ENCODE measurements at places on chromosomes 4 and X.

DNA sequence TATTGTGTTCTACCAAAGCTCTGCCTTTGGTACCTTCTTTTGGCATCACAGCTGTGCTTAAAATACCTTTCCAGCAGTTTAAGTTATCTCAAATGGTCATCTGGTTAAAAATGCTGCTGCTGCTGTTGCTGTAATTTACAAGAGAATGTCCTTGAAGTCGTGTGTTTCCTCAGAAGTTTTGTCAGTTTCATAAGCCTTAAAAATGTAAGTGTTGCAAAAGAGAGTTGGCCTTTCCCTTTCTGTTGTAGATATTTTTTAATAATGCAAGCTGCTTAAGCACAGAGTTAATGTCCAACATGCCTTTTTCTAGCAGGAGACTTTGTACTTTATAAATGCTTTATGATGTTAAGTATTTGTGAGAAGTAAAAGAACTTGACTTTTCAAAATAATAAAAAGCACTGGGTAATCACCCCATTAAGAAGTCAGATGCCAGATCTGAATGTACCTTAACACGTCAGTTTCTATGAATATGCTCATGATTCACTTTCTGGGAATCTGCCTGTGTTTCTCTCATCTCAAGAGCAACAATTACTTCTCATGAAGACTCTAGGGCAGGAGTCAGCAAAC, 35.3 kb upstream of the TENM3 start:
- DNase-seq: no peak

DNA sequence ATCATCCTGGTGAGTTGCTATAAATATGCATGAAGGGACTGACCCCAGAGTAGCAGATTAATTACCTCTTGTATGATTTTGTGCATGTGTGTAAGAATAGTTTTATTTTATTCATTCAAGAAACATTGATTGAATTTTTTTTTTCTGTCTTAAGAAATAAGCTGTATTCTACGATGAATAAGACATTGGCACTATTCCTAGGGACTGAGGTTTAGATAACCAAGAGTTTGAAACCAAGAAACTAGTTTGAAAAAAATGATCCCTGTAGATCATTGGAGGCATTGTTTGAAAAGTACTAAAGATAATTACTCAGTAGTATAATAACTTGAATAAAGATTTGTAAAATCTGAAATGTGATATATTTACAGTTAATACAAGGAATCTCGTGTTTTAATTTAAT, 1086.9 kb downstream of the PCDH7 start:
- DNase-seq: no peak

- no peak for DNase-seq
Measured at GRCh38 chr4:7236847-7237246, 44.5 kb downstream of the SORCS2 start.

DNA sequence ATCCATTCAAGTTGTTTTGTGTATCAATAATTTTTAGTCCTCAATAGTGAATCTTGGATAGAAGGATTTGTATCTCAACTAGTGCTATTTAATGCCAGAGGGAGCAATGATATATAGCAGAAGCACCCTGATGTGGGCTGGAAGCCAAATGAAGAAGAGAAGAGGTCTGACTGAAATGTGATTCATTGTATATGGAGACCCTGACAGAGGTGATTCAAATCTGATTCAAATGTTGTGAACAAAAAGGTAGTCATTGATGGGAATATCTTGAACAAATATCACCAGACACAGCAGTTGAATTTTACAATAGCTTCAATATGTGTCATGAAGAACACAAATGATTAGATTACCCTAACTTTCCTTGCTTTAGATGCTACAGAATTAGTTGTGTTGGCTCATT, 27.5 kb upstream of the SULT1B1 start:
- no peak for DNase-seq

DNA sequence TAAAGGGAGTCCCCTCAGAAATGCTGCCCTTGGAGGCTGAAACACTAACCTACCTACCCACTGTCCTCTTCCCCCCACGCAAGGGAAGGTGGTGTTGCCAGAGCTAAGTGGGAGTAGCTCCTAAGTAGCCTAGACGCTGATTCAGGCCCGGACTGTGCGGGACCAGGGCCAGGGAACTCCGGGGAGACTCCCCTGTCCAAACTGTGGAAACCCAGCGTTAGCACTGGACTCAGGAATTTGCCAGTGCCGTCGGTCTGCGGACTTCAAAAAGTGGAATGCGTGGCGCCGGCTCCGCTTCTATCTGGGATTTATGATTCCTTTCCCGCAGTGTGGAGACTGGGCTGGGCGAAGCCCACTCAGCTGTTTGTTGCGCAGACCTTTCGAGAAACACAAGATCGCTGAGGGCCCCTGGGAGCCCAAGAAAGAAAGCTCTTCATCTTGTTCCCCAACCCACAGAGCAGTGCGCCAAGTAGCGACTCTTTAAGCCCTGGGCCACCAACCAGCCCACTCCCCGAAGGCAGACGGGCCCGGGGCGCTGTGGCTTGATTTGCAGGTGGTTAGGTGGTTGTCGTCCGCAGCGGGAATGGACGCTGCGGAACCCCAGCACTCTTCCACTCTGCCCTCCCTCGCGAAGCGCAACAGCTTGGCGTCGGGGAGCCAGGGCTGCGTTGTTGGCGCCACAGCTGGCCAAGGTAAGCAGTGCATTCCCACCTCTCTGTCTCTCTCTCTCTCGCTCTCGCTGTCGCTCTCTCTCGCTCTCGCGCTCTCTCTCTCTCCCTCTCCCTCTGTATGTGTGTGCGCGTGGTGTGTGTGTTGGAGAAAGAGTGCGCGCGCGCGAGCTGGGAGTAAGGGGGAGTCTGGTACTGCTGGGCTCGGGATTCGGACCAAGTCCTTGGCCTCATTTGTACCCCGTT, 2.0 kb downstream of the TMEM255A start:
- DNase-seq: peak; percentile 70

- DNase-seq: peak; percentile 71
Measured at GRCh38 chr4:77052352-77052751, 23.4 kb downstream of the CCNI start.

DNA sequence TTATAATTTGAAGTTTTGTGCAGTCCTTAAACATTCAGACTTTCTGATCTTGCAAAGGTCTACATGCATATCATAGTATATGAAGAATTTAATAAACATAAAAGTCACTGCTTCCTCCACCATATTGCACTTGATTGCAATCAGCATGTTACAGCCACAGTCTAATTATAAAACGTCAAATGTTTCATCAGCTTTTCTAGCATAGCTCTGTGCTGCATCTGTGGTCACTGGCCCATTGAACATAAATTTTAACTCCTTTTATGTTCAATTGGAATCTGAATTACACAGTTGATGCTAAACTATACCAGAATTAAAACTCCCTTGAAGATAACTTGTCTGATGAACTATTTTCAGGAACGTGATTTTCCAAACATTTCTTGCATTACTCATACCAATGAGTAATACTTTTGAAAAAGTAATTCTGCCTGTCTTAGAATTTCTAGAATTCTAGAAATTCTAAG, 329.1 kb downstream of the GALNTL6 start:
- no peak for DNase-seq
